Metanephros (tissue), 2 donors: ENCODE measurements at places on chromosomes 5 and 9. TPM values are rescaled to one million over a fixed set of nuclear protein-coding genes. Genes with fewer than 3 reads are reported as not detected.

The PCSK5 gene
- 25.0 TPM for total RNA-seq

The LHFPL2 gene
- 62.5 TPM for total RNA-seq

The PGM5 gene
- total RNA-seq = 54.2 TPM

The SLC6A19 gene
- 33.0 TPM for total RNA-seq

The PCDHGA5 gene
- total RNA-seq = 8.7 TPM

The SWI5 gene
- 25.7 TPM for total RNA-seq

The GAS1 gene
- 86.9 TPM for total RNA-seq

The IL9 gene
- total RNA-seq = not detected

The IRF1 gene
- total RNA-seq = 31.0 TPM

The PCDHB16 gene
- 7.8 TPM for total RNA-seq

The FOXD4L4 gene
- total RNA-seq = 0.06 TPM

The SYK gene
- 31.2 TPM for total RNA-seq

The ABL1 gene
- total RNA-seq = 58.0 TPM

The NTRK2 gene
- 66.0 TPM for total RNA-seq

The CREBRF gene
- 32.1 TPM for total RNA-seq

The GGTA1 gene
- total RNA-seq = 4.6 TPM

The ACOT12 gene
- 1.3 TPM for total RNA-seq

The SEMA4D gene
- total RNA-seq = 53.8 TPM

The FRRS1L gene
- total RNA-seq = 3.7 TPM

The GALNT12 gene
- total RNA-seq = 3.9 TPM

The ANXA2R gene
- total RNA-seq = 4.3 TPM

The SNX18 gene
- total RNA-seq = 46.7 TPM

The NUTM2G gene
- total RNA-seq = not detected

The SMIM33 gene
- not detected for total RNA-seq

The C7 gene
- total RNA-seq = 392 TPM
